Gastroesophageal sphincter (tissue), 4 donors: ENCODE measurements at places on chromosomes 3 and 15.

DNA sequence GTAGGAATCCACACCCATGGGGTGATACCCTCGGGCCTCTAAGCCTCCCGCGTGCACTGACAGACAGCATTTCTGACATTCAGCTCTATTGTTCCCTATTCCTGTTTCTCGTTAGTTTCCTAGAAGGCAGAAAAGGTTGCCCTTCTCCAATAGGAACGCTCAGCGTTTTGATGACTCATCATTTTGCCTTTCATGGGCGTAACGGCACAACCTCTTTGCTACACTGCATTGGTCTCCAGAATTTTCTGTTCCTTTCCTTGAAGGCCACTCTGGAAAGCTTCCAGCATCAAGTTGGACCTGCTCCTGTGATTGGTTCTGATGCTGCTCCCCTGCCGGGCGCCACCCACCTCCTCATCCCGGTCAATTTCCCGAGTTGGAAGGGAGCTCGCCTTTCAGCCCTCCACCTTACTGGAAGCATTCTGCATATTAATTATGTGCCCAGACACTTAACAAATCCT lies 13.0 kb upstream of the TNK2 start:
- H3K36me3 ChIP-seq = no peaks in the 10 kb centered on the region
- no peak for ATAC-seq
- no peaks in the 10 kb centered on the region for H3K4me1 ChIP-seq
- H3K27me3 ChIP-seq = peaks cover 19% of the 10 kb centered on the region

DNA sequence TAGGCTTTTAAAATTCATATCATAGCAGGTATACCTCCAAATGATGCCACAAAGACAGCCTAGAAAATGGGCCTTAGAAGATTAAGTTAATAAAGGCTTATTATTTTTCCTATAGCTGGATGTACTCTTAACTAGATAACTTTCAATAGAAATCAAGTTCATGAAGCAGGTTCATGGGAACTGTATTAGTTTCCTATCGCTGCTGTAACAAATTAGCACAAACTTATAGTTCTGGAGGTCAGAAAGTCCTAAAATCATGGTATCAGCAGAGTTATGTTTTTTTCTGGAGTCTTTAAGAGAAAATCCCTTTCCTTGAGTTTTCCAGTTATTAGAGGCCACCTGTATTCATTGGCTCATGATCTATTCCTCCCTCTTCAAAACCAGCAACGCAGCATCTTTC lies 269.9 kb downstream of the TIGIT start:
- no peaks in the 10 kb centered on the region for H3K4me1 ChIP-seq
- no peak for ATAC-seq
- no peaks in the 10 kb centered on the region for H3K27me3 ChIP-seq
- no peak overlapping the region for H3K27ac ChIP-seq

GRCh38 chr15:85030301-85030929 lies 48.8 kb downstream of the PDE8A start:
- H3K27ac ChIP-seq = no peak overlapping the region
- ATAC-seq = no peak
- H3K4me1 ChIP-seq = peaks cover 78% of the 10 kb centered on the region
- no peaks in the 10 kb centered on the region for H3K36me3 ChIP-seq

DNA sequence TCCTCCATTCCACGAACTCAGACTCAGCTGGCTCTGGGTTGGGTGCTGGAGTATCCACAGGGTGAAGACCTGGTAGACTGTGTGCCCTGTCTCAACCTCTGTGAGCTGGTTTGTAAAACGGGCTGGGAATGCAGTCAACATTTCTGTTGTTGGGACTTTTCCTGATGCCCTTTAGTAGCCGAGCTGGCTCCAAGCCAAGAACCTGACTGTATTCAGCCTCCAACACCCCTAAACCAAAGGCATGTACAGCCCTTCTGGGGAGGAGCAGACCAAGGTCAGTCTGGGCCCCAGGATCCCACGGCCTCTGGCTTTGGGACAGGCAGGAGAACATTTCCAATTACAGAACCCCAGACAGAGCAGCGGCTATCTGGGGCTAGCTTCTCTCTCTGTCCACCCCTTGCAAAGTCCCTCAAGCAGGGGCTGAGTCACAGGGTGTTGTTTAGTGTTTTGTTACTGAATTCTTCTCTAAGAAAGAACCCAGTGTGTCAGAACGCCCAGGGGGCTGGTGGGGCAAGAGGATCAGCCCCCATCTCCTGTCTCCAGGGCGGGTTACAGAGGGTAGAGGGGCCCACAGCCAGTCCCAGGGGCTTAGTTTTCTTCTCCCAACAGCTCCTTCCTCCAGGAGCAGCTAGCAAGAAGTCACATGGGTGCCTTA lies 56.8 kb upstream of the SLC6A6 start:
- H3K36me3 ChIP-seq = no peaks in the 10 kb centered on the region
- H3K27ac ChIP-seq = no peak overlapping the region

DNA sequence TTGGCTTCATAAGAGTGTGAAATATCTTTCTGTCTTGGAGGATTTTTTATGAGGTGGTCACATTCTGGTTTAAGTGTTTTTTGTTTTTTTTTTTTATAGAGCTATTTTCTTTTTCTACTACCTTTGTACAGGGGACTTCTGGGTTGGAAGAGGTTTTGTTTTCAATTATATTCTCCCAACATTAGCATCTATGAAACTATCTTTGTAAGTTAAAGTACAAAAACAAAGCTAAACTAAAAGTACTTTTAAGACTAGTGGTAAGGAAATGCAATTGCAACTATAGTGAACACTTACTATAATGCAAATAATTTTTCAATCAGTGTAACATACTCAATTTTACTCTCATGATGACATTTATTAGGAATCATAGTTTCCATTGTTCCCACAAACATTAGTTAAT lies 688.2 kb downstream of the SI start:
- H3K4me1 ChIP-seq = no peaks in the 10 kb centered on the region
- no peaks in the 10 kb centered on the region for H3K27me3 ChIP-seq
- H3K36me3 ChIP-seq = no peaks in the 10 kb centered on the region
- H3K27ac ChIP-seq = no peak overlapping the region
